Left lung (tissue), 14 donors: ENCODE measurements at places on chromosomes 4 and X. TPM values are rescaled to one million over a fixed set of nuclear protein-coding genes. Genes with fewer than 3 reads are reported as not detected.

GRCh38 chrX:109535578-109535977, 1.1 kb upstream of the NXT2 start:
- DNase-seq = no peak
- H3K4me1 ChIP-seq = no peaks in the 10 kb centered on the region
- H3K27ac ChIP-seq = no peak overlapping the region
- no peaks in the 10 kb centered on the region for H3K27me3 ChIP-seq
- no peaks in the 10 kb centered on the region for H3K36me3 ChIP-seq

Gene CDX4
- not detected for total RNA-seq

- DNase-seq = no peak
- H3K4me3 ChIP-seq = no peak overlapping the region
- no peaks in the 10 kb centered on the region for H3K4me1 ChIP-seq
- H3K27ac ChIP-seq = no peak overlapping the region
- H3K27me3 ChIP-seq = no peaks in the 10 kb centered on the region
These were observed 6.0 kb upstream of the IL3RA start for GRCh38 chrX:1330605-1331004.

DNA sequence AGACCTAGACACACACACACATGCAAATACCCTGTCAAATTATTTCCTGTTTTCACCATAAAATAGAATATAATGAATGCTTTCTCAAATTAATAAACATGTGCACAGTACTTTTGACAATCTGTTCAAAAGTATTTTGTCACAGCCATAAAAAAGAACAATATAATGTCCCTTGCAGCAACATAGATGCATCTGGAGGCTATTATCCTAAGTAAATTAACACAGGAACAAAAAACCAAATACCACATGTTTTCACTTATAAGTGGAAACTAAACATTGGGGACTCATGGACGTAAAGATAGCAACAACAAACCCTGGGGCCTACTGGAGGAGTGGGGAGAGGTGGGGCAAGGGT, 15.5 kb downstream of the RAB40A start:
- H3K36me3 ChIP-seq = no peaks in the 10 kb centered on the region
- no peak for DNase-seq
- no peaks in the 10 kb centered on the region for H3K4me1 ChIP-seq

DNA sequence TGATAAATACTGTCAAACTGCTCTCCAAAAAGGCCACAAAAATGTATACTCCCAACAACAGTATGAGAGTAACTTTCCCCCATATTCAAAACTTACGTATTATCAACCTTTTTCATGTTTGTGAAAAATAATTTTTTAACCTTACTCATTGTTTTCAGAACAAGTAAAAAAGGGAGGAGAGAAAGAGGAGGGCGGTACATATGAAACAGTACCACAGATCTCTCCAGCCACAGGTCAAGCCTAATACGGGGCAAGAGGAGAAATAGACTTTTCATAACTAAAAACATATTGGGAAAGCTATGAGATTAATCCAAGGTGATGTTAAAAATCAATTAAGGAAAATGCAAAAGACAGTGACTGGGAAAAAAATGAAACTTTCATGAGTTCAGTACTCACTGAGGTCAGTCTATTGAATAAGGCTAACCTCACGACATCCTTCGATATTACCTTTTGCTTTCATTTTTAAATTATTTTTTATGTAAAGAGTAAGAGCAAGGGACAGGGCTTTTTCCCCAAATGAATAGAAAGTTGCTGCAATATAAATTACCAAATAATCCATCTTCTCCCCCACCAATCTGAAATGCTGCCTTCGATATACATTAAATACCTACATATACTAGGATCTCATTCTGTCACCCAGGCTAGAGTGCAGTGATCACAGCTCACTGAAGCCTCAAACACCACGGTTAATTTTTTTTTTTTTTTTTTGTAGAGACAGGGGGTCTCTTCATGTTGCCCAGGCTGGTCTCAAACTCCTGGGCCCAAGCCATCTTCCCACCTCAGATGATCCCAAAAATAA, 25.3 kb downstream of the FBXW7 start:
- no peaks in the 10 kb centered on the region for H3K36me3 ChIP-seq
- DNase-seq = no peak
- H3K27me3 ChIP-seq = no peaks in the 10 kb centered on the region

Gene GABRQ
- total RNA-seq = not detected

GRCh38 chr4:20418861-20419451, 167.3 kb downstream of the SLIT2 start:
- H3K4me3 ChIP-seq = peak overlapping the region; percentile 7
- no peak for DNase-seq
- no peaks in the 10 kb centered on the region for H3K4me1 ChIP-seq
- H3K27ac ChIP-seq = no peak overlapping the region
- no peaks in the 10 kb centered on the region for H3K36me3 ChIP-seq
- no peaks in the 10 kb centered on the region for H3K27me3 ChIP-seq

GRCh38 chr4:140312100-140312499, 61.3 kb upstream of the SCOC start:
- no peak for DNase-seq
- H3K27ac ChIP-seq = no peak overlapping the region
- H3K4me3 ChIP-seq = no peak overlapping the region
- no peaks in the 10 kb centered on the region for H3K27me3 ChIP-seq
- H3K36me3 ChIP-seq = no peaks in the 10 kb centered on the region

GRCh38 chr4:23750125-23750524, 139.7 kb downstream of the PPARGC1A start:
- no peaks in the 10 kb centered on the region for H3K4me1 ChIP-seq
- no peak overlapping the region for H3K4me3 ChIP-seq
- H3K36me3 ChIP-seq = no peaks in the 10 kb centered on the region
- no peak overlapping the region for H3K27ac ChIP-seq

GRCh38 chr4:184146951-184147350, 70.7 kb downstream of the ENPP6 start:
- no peak for DNase-seq
- H3K4me3 ChIP-seq = no peak overlapping the region
- H3K27ac ChIP-seq = no peak overlapping the region
- H3K4me1 ChIP-seq = peaks cover 23% of the 10 kb centered on the region
- H3K27me3 ChIP-seq = no peaks in the 10 kb centered on the region
- H3K36me3 ChIP-seq = no peaks in the 10 kb centered on the region

DNA sequence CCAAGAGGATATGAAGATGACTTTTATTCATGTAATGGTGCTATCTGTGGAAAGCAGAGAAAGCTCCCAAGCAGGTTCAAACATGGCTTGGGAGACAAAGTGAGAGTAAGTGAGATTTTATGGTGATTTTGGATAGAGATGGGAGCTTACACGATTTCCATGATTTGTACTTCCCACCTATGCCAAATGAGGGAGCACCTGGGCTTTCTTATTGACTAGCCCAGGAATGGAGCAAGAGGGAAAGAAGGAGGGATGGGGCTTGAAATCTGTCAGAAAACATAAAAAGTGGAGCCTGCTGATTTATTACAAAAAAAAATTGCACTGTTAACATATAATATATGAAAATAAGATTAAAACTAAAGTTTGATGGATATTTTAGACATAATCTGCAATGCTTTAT, 703.5 kb upstream of the PABPC4L start:
- no peaks in the 10 kb centered on the region for H3K27me3 ChIP-seq
- no peaks in the 10 kb centered on the region for H3K36me3 ChIP-seq
- no peak overlapping the region for H3K27ac ChIP-seq
- no peak for DNase-seq
- no peak overlapping the region for H3K4me3 ChIP-seq

DNA sequence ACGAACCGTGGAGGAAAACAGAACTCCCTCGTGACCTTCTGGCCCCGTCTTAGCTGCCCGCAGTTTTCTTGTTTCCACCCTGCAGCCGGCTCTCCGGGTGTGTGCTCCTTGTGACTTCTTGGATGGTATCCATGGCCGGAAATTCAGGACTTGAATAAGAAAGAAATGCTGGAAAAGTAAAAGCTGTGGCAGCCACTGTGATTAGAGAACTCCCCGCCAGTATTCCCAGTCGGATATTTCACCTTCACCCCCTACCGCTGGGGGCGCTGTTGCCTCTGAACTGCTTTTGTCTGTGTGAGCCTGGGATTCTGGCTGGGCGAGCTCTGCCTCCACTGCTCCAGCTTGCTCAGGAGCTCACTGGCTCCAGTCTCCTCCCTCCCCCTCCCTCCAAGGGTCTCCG, 41.5 kb upstream of the CYP4V2 start:
- H3K27ac ChIP-seq = no peak overlapping the region
- H3K36me3 ChIP-seq = no peaks in the 10 kb centered on the region
- no peak overlapping the region for H3K4me3 ChIP-seq
- no peaks in the 10 kb centered on the region for H3K4me1 ChIP-seq
- no peaks in the 10 kb centered on the region for H3K27me3 ChIP-seq

- no peak overlapping the region for H3K4me3 ChIP-seq
- H3K27ac ChIP-seq = no peak overlapping the region
- no peaks in the 10 kb centered on the region for H3K4me1 ChIP-seq
- no peaks in the 10 kb centered on the region for H3K36me3 ChIP-seq
These were observed 65.9 kb downstream of the ATP10D start for GRCh38 chr4:47550899-47551548.

GRCh38 chrX:71056867-71057266, 11.3 kb downstream of the SNX12 start:
- H3K36me3 ChIP-seq = no peaks in the 10 kb centered on the region
- peak overlapping the region; percentile 33 for H3K27ac ChIP-seq
- H3K4me1 ChIP-seq = no peaks in the 10 kb centered on the region
- H3K27me3 ChIP-seq = no peaks in the 10 kb centered on the region

Gene SRPX
- 43.6 TPM for total RNA-seq

- DNase-seq = no peak
- no peaks in the 10 kb centered on the region for H3K27me3 ChIP-seq
- no peaks in the 10 kb centered on the region for H3K4me1 ChIP-seq
- no peak overlapping the region for H3K4me3 ChIP-seq
- H3K36me3 ChIP-seq = no peaks in the 10 kb centered on the region
These were observed 1023.0 kb upstream of the GRID2 start for GRCh38 chr4:91280551-91281290.

DNA sequence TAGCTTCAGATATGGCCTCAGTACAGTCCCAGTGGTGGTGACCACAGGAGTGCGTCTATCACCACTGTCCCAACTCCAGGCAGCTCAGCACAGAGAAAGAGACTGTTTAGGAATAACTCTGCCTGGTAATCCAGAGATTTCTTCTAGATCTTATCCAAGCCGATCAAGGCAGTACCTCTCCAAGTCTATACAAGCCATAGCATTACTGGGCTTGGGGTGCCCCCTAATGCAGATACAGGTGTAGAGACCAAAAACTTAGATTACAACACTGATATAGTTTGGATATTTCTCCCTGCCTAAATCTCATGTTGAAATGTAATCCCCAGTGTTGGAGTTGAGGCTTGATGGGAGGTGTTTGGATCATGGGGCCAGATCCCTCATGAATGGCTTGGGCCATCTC, 100.9 kb downstream of the PTCHD1 start:
- no peaks in the 10 kb centered on the region for H3K4me1 ChIP-seq
- H3K27ac ChIP-seq = no peak overlapping the region
- no peak for DNase-seq
- no peak overlapping the region for H3K4me3 ChIP-seq
- no peaks in the 10 kb centered on the region for H3K36me3 ChIP-seq

DNA sequence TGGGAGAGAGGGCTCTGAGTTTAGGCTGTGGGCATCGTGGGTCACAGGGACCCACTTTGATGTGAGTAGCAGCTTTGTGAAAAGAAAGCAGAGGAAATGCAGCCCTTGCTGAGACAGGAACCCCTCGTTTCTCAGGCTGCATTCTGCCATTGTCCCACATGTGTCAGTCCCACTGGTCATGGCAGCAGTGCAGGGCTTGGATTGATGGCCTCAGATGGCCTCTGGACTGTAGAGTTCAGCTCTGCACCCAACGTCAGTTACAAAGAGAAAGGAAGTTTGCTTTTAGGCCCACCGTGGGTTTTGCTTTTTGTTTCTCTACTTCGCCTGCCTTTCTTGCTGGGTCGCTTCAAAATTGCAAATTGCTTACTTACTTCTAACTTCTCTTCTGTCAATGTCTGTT, 248.3 kb upstream of the KLF3 start:
- no peaks in the 10 kb centered on the region for H3K4me1 ChIP-seq
- H3K36me3 ChIP-seq = no peaks in the 10 kb centered on the region
- H3K27me3 ChIP-seq = no peaks in the 10 kb centered on the region
- H3K4me3 ChIP-seq = no peak overlapping the region

- no peaks in the 10 kb centered on the region for H3K36me3 ChIP-seq
- no peaks in the 10 kb centered on the region for H3K4me1 ChIP-seq
- H3K4me3 ChIP-seq = no peak overlapping the region
- H3K27me3 ChIP-seq = no peaks in the 10 kb centered on the region
These were observed 200.6 kb upstream of the KLF3 start for GRCh38 chr4:38463268-38463958.

Gene ETDB
- not detected for total RNA-seq

DNA sequence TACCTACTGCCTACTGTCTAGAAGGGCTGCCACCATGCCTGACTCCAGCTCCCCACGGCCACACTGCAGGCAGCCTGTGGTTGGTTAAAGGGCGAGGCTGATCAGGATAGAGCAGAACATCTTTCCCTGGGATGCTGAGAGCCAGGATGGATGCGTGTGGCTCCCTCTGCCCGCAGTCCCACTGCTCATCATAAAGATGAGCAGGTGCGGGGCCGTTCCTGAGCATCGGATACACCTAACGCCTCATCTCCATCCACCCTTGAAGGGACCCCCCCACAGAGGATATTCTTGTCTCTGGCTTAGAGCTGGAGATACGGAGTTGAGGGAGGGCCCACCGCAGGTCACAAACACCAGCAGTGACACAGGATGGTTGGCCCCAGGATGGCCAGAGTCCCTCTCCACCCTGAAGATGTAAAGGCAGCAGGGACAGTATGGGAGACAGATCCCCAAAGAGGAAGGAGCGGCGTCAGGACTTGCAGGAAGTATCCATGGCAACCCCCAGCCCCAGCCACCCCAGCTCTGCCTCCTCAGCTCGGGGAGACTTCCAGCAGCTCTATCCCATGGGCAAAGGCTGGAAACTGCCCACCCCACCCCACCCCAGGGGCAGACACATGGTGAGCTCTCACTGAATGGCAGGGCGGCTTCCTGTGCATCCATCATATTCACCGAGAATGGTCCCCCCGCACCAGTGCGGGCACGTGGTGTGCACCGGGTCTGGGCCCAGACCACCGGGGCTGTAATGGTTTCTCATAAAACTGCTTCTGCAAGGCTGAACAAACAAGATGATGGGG, 19.3 kb downstream of the PPP2R2C start:
- H3K36me3 ChIP-seq = no peaks in the 10 kb centered on the region
- no peak for DNase-seq
- H3K4me1 ChIP-seq = no peaks in the 10 kb centered on the region
- peaks cover 54% of the 10 kb centered on the region for H3K27me3 ChIP-seq

DNA sequence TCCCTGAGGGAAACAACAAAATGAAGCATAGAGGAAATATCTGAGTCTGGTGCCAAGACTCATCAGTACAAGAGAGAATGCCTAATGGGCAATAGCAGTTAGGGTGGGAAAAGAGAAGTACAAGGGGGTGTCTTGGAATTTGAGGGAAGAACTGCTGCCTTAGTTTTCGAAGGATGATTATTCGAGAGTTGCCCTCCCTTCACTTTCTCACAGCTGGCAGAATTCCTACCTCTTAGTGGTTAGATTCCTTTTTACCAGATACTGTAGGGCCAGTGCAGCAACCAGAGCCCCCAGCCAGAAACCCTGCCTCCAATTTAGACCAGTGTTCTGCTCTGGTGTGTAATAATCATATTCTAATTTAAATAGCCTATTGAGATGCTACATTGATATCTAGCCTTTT, 56.5 kb downstream of the NFKB1 start:
- no peaks in the 10 kb centered on the region for H3K27me3 ChIP-seq
- DNase-seq = no peak
- no peak overlapping the region for H3K27ac ChIP-seq
- H3K4me3 ChIP-seq = no peak overlapping the region
- H3K4me1 ChIP-seq = peaks cover 23% of the 10 kb centered on the region
- H3K36me3 ChIP-seq = no peaks in the 10 kb centered on the region

GRCh38 chr4:54497947-54498346, 159.8 kb upstream of the KIT start:
- H3K27ac ChIP-seq = no peak overlapping the region
- no peak for DNase-seq
- no peaks in the 10 kb centered on the region for H3K36me3 ChIP-seq
- no peaks in the 10 kb centered on the region for H3K27me3 ChIP-seq
- no peak overlapping the region for H3K4me3 ChIP-seq
- H3K4me1 ChIP-seq = no peaks in the 10 kb centered on the region
